Foreskin melanocyte (primary cell): ENCODE measurements at places on chromosomes 4 and X.
A peak's percentile ranks its signal among the peaks of the same experiment; 100 is the strongest.

- DNase-seq: no peak
These were observed 167.2 kb upstream of the SLIT2 start for GRCh38 chr4:20084488-20084887.

- DNase-seq: no peak
These were observed 7.2 kb downstream of the ZNF185 start for GRCh38 chrX:152905081-152905420.

GRCh38 chr4:10898072-10898471 is 213.5 kb upstream of the CLNK start:
- no peak for DNase-seq

- DNase-seq: peak; percentile 38
These were observed 45.9 kb upstream of the ALG13 start for GRCh38 chrX:111634823-111635729.

GRCh38 chr4:61094854-61095598 is 105.1 kb upstream of the ADGRL3 start:
- no peak for DNase-seq

- DNase-seq: no peak
These were observed 7.0 kb upstream of the STPG2 start for GRCh38 chr4:98150092-98150761.

GRCh38 chr4:185534866-185535611 is at the start of gene PDLIM3:
TSS of gene PDLIM3 (minus strand) at chr4:185535507. CDS start at chr4:185535434, 73 bp downstream.
- peak; percentile 31 for DNase-seq

- DNase-seq: no peak
These were observed 76.8 kb downstream of the DCHS2 start for GRCh38 chr4:154414796-154415195.

GRCh38 chr4:161850631-161851030 is 313.2 kb downstream of the FSTL5 start:
- DNase-seq: no peak

- no peak for DNase-seq
These were observed 6.0 kb upstream of the HPGDS start for GRCh38 chr4:94348666-94349065.

GRCh38 chr4:37892641-37893040 is 1.8 kb downstream of the TBC1D1 start:
- no peak for DNase-seq

DNA sequence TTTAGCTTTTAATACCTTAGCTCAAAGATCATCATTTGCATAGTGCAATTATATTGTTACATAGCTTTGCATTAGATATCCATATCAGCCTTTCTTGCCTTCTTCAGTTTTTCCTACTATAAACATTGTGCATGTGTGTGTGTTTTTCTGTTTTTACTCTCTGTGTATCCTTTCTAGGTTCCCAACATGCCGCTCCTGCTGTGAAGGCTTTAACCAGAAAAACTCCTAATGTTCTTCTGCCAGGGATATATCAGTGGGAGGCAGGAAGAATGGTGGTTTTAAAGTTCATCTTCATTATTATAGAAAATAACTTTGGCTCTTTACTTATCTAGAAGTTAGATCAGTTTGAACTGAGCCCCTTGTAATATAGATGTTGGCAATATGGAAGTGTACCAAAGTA is 61.2 kb downstream of the CPE start:
- DNase-seq: no peak

GRCh38 chrX:9019151-9019550 is 14.8 kb downstream of the FAM9B start:
- DNase-seq: no peak

- no peak for DNase-seq
These were observed 310.1 kb upstream of the SPOCK3 start for GRCh38 chr4:167544391-167544790.

- no peak for DNase-seq
These were observed 3.1 kb upstream of the MSX1 start for GRCh38 chr4:4856071-4857000.

- no peak for DNase-seq
These were observed 56.6 kb upstream of the LHFPL1 start for GRCh38 chrX:112736310-112736709.

- DNase-seq: peak; percentile 54
These were observed 803.8 kb upstream of the AMOT start for GRCh38 chrX:113644426-113644825.

GRCh38 chrX:30593440-30594200 is 16.1 kb upstream of the TASL start:
- no peak for DNase-seq

DNA sequence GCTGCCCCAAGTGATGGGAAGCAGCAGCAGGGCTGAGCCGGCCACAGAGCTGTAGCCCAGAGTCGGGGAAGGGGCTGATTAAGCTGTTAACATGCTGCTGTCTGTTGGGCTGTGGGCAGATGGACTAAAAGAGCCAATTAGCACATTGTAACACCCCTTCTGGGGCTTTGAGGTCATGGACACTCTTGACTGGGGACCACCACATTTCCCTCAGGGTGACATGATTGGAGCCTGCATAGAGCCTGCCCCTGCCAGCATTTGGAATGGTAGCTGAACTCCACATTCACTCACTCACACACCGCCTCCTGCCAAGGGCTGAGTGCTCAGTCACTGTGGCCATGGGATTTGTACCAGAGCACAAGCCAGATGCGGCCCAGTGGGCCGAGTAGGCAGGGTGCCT is 646.9 kb downstream of the FAT4 start:
- DNase-seq: no peak

DNA sequence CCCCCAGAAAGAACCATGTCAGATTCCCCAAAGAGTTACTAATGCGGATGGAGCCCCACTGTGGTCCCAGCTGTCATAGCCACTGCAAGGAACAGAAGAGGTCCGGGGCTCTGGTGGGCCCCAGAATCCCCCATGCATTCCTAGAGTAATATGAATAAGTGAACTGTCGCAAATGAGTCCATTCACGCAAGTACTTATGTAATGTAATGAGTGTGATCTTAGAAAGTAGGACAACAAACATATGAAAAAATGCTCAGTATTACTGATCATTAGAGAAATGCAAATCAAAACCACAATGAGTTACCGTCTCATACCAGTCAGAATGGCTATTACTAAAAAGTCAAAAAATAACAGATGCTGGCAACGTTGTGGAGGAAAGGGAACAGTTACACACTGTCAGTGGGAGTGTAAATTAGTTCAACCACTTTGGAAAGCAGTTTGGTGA is 141.5 kb upstream of the RBPJ start:
- no peak for DNase-seq

- DNase-seq: peak; percentile 80
These were observed 9.4 kb downstream of the TMEM187 start for GRCh38 chrX:153981771-153982533.

DNA sequence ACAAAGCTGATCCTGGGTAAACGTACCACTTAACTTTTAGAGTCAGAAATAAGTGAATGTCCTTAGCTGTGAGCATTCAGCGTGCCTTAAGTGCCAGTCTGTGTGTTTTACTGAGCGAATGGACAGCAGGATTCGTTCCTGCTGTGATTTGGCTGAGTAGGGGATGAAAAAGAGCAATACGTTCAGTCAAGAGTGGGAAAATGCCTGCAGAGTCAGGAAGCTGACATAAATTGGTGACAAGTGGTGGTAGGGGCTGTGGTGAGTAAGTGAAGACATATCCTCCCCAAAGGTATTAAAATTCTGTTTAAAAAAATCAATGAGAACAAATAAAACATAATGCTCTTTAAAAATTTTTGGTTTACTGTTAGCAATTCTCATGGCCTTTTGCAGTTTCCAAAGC is 56.6 kb upstream of the TNIP3 start:
- no peak for DNase-seq

DNA sequence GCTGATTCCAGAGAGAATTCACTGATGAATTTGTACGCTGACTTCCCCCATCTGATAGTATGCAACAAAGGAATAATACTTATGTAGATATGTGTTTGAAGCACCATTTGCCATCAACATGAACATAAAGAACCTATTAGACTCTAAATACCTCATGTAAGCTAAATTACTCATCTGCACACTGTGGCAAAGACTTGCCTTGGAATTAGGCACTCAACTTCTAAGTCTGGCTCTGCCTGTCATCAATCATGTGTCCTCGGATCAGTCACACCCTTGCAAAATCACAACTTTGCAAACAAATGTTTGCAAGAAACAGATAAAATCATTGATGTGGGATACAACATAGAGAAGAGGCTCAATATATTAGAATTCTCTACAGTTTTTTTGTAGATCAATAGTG is 169.9 kb upstream of the LDB2 start:
- no peak for DNase-seq

- peak; percentile 38 for DNase-seq
These were observed 33.3 kb downstream of the SLIT2 start for GRCh38 chr4:20284990-20285389.

DNA sequence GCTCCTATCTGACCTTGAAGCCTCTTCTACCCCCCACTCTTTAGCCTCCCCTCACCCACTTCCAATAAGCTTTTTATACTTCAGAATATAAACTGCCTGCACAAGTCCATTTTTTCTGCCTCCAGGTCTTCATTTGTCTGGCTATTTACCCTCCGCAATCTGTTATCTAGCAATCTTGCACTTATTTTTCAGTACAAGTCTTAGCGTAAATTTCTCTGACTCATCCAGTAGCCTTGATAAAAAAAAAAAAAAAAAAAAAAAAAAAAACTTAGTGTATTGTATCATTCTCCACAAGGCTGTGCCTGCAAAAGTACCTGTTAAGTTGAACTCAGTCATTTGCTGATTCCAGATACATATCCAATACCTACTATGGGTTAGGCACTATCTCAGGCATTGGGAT is 219.5 kb upstream of the DKK2 start:
- DNase-seq: no peak

DNA sequence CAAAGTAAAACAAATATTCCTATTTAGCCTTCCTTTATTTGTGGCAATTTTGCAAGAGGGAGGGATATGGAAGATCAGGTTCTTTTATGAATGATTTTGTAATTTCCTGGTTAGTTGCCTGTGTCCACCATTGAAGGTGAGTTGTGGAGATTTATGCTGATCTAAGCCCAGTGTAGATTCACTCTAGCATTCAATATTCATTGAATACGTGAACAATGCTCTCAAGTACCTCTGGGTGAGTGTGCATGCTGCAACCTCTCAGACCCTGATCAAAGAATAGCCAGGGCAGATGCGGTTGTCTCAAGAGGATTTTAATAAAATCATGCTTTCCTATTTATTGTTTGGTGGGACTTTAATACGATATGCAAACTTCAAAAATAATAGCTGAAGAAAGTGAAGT is 628.4 kb downstream of the SPRY1 start:
- no peak for DNase-seq

DNA sequence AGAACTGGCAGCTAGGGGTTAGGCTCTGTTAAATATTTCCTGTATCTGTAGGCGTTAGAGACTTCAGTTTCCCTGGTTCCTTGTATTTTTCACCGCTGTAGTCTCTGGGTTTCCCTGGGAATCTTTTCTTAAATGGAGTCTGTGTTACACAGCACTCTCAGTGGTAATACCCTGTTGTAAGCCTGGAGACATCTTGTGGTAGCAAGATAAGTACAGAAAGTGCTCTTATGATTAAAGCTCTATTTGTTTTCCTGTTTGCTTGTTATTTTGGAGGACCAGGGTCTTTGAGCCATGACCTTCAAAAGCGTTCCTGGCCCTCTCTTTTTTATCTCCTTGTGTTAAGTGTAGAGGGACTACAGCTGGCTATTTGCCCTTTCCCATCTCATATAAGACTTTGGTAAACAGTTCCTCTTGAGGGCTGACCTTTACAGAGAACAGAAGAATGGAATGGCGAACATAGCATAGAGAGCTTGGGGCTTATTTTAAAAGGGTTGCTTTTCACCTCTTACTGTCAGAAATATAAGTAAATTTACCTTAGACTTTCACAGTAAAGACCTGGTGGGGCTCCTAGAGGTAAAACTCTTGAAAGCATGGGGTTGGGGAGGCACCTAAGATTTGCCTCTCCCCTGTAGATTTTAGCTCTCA is 782.5 kb downstream of the FAT4 start:
- DNase-seq: no peak

GRCh38 chr4:12555011-12555410 is 929.1 kb downstream of the RAB28 start:
- no peak for DNase-seq

DNA sequence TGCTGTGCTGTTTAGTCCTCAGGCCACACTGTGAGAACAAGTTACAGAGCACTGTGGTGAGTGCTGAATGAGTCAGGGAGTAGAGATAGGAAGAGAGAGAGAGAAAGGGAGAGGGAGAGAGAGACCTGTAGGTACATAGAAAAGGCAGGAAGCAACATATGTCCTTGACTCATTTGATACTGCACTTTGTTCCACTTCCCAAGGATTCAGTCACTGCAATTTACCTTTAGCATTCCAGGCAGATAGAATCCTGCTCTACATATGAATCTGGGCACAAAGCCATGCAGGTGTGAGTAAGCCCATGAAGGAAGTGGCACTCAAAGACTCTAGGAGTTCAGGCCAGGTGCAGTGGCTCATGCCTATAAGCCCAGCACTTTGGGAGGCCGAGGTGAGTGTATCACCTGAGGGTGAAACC is 1.0 kb upstream of the DAPP1 start:
- DNase-seq: no peak
